ENCODE measurements at places on chromosomes 2 and 18.

DNA sequence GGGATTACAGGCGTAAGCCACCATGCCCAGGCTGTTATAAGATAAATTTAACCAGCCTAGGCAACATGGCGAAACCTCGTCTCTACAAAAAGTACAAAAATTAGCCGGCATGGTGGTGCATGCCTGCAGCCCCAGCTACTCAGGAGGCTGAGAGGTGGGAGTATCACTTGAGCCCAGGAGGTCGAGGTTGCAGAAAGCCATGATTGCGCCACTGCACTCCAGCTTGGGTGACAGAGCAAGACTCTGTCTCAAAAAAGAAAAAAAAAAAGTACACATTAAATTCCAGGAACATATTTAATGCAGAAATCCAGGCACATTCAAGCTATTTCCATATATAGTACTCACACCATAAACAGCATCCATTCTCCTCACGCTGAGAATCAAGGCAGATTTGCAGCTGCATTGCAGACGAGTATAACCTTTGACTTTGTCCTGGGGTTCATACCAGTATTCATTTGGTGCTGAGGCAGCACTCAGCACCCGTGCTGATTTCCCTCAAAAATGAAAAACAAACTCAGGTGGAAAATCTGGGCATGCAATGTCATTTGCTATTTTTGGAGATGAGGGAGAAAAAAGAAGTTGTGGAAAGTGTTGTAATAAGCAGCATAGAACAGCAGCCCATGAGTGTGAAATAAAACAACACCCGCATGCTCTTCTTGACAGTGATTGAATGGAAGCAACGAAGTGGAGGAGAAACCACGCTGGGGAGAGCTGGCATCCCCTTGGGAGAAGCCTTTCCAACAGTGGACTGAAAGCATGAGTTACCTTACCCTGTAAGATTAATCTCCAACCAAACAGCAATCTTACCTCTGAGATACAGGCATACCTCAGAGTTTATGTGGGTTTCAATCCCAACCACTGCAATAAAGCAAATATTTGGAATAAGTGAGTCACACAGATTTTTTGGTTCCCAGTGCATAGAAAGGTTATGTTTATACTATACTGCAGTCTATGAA lies 46.8 kb upstream of the ANXA4 start:
- no peak for DNase-seq

DNA sequence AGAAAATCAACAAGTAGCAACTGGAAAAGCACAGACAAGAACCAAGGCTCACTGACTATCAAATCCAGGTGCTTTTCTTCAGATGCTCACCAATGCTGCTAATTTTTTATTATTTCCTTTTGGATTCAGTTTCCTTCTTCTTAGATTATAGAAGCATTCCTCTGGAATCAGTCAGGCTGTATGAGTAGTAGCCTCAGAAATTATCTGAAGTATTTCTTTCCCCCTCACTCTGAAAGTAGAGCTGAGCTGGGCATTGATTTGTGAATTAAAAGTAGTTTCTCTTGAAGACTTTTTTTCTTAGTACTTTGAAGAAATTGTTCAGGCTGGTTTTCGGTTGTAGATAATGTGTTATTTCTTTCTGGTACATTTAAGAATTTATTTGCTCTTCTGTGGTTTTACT lies 273.7 kb downstream of the NOL4 start:
- DNase-seq: no peak

DNA sequence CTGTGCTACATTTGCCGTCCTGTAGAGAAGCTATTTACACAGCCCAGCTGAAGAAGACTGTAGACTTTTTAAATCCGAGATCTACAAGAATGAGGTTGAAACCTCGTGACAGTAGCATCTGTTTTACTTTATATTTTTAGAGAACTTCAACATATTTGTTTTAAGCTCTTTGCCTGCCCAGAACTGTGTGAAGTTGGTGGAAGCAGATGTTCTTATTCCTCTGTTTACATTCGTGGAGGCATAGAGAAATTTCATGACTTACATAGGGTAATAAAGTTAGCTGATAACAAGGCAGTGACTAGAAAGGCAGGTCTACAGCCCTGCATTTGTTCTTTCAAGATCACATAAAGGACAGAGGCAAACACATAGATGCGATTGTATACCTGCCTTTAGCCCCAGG lies 47.0 kb upstream of the MAP3K20 start:
- no peak for DNase-seq

GRCh38 chr2:106113361-106113966 lies 80.6 kb downstream of the UXS1 start:
- no peak for DNase-seq

Measured in GM12864 (cell line).